ENCODE measurements at places on chromosomes 16 and 17.
A peak's percentile ranks its signal among the peaks of the same experiment; 100 is the strongest.

DNA sequence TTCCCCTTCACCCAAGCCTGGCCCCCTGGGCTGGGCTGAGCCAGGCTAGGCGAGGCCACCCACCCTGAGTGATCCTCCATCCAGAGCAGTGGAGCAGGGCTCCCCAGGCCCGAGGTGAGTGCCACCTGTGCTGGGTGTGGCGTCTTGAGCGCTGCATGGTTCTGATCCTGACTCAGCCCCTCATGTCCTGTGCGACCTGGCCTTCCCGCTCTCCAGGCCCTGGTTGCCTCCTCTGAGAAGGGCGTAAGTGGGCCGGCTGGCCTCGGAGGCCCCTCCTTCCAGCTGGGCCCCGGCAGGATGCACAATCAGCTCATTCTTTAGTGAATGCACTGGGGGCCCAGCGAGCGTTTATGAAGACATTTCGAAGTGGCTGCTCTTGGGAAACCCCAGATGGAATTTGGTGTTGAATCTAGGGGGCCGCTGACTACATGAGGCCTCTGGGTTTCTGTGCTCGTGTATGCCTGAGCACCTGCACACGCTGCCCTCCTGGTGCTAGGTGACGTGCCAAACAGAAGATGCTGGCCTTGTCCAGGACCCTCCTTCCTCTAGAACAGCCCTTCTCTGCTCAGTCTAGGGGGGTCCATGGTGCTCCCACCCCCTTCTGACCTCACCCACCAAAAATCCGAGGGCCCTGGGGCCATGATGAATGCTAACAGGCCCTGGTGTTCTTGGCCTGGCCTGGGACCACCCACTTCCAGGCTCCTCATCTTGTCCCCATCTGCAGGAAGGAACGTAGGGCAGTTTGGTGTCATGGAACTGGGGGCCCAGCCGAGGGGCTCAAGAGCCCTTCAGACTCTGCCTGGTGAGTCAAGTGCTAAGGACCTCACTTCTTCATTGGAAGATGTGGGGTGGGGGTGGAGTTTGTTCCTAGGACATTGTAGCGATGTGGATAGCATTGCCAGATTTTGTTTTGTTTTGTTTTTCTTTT is 3.6 kb upstream of the TMEM92 start:
- DNase-seq = no peak

DNA sequence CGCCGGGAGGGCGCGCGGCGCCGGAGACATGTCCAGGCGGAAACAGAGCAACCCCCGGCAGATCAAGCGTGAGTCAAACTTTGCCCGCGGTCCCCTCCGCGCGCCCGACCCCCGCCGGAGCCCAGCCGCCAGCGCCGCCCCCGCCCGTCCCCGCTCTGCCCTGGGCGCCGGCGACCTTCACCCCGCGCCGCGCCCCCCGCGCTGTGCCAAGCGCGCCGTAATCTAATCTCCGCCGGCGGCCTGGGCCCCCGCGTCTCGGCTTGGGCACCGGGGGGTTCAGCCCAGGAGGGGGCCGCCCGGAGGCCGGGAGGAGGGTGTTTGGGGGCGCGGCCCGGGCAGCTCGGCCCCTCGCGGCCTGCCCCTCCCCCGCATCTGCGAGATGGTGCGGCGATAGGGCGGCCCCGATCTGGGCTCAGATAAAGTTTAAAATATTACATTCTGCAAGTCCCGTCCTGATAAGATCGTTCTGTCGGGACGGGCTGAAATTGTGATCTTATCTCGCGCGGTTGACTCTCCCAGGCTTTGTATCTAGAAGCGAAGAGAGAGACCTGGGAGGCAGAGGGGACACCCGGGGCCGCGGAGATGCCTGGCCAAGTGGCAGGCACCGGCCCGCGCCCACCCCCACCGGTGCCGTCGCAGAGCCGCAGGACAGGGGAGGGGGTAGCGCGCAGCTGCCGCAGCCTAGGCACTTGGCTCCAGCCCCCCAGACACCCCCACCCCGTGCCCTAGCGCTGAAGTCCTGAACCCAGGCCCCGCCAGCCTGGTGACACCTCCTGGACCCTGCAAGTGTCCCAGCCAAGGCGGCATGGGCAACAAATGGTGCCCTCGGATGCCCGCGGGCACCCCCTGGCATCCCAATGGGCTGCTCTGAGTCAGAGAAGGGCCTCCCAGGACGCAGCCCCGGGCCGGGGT is 787 bp downstream of the ZFPM1 start:
- DNase-seq = peak; percentile 30

DNA sequence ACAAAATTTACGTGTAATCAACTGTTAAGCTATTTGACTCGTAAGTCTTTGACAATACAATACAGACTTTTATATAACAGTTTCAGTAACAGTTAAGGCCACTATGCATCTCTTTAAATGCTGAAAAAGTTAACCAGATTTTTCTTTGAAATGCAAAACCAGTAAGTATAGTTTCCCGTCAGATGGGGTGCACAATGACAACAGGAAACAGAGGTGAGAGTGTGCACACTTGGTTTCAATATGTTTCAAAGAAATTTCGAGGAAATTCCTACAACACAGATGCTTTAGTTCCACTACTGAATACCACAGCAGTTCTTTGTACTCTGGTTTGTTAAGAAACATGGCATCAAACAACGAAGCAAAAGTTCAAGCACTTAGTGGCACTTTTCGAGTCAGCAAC is 48.4 kb downstream of the RNF157 start:
- DNase-seq = no peak

DNA sequence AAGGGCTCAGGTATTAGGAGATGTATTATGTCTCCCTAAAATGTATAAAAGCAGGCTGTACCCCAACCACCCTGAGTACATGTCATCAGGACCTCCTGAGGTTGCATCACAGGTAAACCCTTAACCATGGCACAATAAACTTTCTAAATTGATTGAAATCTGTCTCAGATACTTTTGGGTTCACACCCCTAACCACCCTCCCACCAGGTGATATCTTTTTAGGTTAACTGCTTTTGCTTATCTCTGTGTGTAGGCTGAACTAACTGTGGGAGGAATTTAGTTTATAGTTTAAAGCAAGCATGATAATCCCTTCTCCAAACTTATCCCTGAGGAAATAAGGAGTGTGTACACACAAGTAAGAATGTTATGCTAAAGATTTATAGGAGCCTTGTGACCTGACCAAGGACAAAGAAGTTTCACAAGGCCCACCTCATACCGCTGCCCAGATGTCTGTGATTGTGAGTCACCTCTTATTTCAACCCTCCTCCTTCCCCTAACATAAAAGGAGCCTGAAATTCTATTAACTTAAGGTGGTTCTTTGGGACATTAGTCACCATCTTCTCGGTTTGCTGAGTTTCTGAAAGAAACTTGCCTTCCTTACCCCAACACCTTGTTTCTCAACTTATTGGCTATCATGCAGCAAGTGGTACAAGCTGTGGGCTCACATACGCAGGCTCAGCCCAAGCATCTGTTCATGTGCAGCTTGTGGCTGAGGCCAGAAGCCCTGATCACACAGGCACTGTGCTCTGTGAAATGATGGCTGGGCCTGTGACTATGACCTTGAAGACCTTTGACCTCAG is 11.3 kb downstream of the PRSS22 start:
- peak; percentile 70 for DNase-seq

GRCh38 chr17:81428948-81429774 is 33.9 kb downstream of the BAHCC1 start:
- peak; percentile 73 for DNase-seq

- DNase-seq = no peak
Observed at GRCh38 chr17:59369031-59369975, 37.8 kb downstream of the YPEL2 start.

- DNase-seq = no peak
Observed at GRCh38 chr16:72043058-72043457, 11.2 kb upstream of the HP start.

- DNase-seq = peak; percentile 54
Observed at GRCh38 chr17:72151565-72152386, 31.0 kb downstream of the SOX9 start.

DNA sequence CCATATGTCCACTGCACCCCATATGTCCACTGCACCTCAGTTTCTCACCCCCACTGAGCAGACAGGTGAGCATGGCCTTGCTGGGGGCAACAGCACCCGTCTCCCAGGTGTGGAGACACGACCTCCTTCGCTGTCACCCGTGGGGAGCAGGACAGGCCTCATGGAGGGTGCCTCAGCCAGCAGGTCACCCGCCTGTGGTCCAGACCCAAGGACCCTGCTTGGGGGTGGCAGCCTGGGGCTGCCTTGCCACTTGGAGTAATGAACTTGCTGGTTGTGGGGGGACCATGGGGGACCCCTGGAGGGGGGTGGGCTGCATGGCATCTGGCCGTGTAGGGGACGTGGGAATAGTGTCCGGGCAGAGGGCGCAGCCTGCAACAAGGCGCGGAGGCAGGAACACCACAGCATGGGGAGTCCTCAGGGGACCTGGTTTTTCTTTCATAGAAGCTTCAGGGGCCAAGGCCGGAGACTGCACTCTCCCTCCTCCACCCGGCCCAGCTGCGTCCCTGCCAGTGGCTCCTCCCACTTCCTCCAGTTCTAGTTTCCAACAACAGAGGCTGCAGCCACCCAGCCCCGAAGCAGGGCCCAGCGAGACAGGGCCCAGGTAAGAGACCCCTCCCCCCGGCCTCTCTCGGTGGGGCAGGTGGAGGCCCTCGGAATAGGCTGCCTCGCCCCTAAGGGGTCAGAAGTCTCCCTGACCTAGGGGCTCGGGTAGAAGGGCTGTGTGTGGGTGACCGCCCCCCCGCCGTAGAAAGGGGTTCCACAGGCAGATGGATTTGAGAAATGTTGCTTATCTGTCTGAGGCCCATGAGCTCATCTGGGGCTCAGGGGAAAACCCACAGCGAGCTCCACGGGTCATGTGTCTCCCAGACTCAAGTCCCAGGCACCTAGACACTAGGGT is at the start of gene NHLRC4:
TSS of gene NHLRC4 (plus strand) at position 531 of the 898 bp plus-strand sequence. CDS start 1,043 bp downstream, outside the sequence.
- DNase-seq = peak; percentile 32

GRCh38 chr17:73895157-73895556 is 250.9 kb upstream of the SDK2 start:
- no peak for DNase-seq

Data from RWPE1 (cell line).